ENCODE measurements at places on chromosomes 16 and 17.

DNA sequence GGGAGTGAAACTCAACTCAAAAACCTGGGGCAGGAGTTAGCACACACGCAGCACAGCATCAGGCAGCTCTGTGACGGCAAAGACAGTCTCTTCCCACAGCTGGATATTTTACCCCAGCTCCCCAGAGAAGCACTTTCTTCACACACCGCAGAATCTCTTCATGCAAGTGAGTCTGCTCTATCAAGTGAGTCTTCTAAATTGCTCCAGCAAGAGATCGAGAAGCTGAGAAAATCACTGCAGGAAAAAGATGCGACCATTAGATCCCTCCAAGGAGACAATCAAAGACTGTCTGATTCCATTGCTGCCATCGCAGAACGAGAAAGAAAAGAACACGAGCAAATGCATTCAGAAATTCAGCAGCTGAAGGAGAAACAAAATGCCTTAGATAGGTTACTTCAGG lies 16.9 kb upstream of the LCMT1 start:
- peaks cover 2% of the 10 kb centered on the region for H3K36me3 ChIP-seq
- no peak overlapping the region for H3K4me3 ChIP-seq
- H3K27me3 ChIP-seq = no peaks in the 10 kb centered on the region

DNA sequence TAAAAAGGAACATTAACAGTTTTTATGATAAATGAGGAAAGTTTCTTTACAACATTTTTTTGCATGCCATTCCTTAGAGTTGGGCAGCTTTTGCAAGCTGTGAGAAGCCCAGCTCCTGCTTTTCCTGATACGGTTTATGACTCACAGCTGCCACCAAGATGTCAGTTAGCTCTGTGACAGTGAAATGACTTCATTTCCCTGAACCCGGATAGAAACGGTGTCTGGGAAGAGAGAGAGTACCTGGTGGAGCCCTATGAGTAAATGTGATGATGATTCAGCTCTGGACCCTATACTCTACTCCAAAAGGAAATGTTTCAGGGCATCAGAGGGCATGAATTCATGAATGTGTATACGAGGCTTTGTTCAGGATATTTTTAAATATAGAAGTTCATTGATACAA lies 366.3 kb upstream of the HSBP1 start:
- H3K4me3 ChIP-seq = no peak overlapping the region
- H3K4me1 ChIP-seq = no peaks in the 10 kb centered on the region
- no peak for DNase-seq
- H3K36me3 ChIP-seq = no peaks in the 10 kb centered on the region
- H3K27ac ChIP-seq = no peak overlapping the region

- H3K36me3 ChIP-seq = no peaks in the 10 kb centered on the region
- H3K27ac ChIP-seq = no peak overlapping the region
- no peaks in the 10 kb centered on the region for H3K4me1 ChIP-seq
- no peak for DNase-seq
- peaks cover 7% of the 10 kb centered on the region for H3K27me3 ChIP-seq
- no peak overlapping the region for H3K4me3 ChIP-seq
Measured at GRCh38 chr16:28029387-28030002, 34.0 kb downstream of the GSG1L start.

DNA sequence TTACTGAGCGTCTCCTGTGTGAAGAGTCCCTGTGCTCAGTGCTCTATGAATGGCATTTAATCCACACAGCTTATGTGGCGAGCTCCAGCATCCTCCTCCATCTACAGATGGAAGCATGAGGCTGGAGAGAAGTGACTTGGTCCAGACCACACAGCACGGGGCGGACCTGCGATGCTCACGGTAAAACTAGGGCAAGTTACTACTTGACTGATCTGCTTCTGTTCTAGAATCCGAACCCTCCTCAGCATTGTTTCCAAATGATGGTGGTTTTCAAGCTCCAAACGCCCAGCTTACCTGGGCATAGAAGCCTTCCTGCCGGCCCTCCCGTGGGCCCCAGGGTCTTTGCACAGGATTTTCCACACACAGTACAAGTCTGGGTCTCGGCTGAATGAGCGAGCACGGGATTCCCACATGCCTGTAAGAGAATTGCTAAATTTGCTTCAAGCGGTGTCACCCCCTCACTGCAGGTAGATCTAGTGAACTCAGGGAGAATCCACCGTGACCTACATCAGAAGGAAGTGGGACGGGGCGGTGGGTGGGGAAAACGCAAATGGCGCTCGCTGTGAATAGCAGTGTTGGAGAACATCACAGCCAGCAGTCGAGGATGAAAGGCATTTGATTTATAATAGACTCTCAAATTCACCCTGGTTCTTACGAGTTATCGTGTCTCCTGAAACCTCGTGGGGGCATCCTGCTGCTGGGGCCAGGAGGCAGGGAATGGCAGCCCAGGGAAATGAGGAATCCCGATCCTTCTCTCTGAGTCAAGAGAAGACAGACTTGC lies 101.1 kb downstream of the CMIP start:
- H3K27ac ChIP-seq = no peak overlapping the region
- H3K36me3 ChIP-seq = no peaks in the 10 kb centered on the region

- H3K4me3 ChIP-seq = peak overlapping the region; percentile 80
- no peak for DNase-seq
- peaks cover 7% of the 10 kb centered on the region for H3K4me1 ChIP-seq
- H3K27ac ChIP-seq = no peak overlapping the region
- H3K36me3 ChIP-seq = no peaks in the 10 kb centered on the region
Measured at GRCh38 chr17:20157001-20157310, 147.8 kb downstream of the SPECC1 start.

- DNase-seq = no peak
- no peak overlapping the region for H3K4me3 ChIP-seq
- H3K27me3 ChIP-seq = no peaks in the 10 kb centered on the region
Measured at GRCh38 chr17:61248399-61248798, 151.2 kb upstream of the TBX2 start.

- H3K27ac ChIP-seq = no peak overlapping the region
- H3K36me3 ChIP-seq = no peaks in the 10 kb centered on the region
- H3K4me1 ChIP-seq = no peaks in the 10 kb centered on the region
- DNase-seq = no peak
Measured at GRCh38 chr17:66126231-66126630, 65.7 kb downstream of the CEP112 start.

DNA sequence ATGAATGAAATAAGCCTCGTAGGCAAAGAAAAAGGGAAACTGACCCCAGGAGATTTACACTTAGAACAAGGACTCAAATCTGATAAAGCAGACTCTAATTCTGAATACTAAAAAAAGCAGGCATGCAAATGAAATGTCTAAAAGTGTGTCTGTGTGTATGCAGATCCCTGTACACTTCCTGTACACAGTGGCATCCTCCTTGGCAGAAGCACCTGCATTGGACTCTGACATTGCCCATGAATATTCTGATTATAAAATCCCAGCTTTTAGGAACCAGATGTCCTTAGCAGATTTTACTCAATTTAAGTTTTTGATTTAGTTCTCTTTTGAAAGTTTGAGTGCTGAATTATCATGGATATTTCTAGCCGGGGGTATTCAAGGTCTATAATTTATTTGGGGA lies 306.0 kb upstream of the CDH8 start:
- H3K4me3 ChIP-seq = no peak overlapping the region
- no peaks in the 10 kb centered on the region for H3K4me1 ChIP-seq
- no peak for DNase-seq
- H3K27ac ChIP-seq = no peak overlapping the region
- no peaks in the 10 kb centered on the region for H3K36me3 ChIP-seq
- no peaks in the 10 kb centered on the region for H3K27me3 ChIP-seq

- peaks cover 57% of the 10 kb centered on the region for H3K4me1 ChIP-seq
- peaks cover 17% of the 10 kb centered on the region for H3K36me3 ChIP-seq
- peak; percentile 89 for DNase-seq
- H3K27ac ChIP-seq = peak overlapping the region; percentile 84
Measured at GRCh38 chr17:7561028-7561575, 617 bp upstream of the SENP3 start.

- H3K4me1 ChIP-seq = peaks cover 81% of the 10 kb centered on the region
- H3K36me3 ChIP-seq = peaks cover 26% of the 10 kb centered on the region
Measured at GRCh38 chr17:21036361-21036881, 6.4 kb downstream of the USP22 start.

DNA sequence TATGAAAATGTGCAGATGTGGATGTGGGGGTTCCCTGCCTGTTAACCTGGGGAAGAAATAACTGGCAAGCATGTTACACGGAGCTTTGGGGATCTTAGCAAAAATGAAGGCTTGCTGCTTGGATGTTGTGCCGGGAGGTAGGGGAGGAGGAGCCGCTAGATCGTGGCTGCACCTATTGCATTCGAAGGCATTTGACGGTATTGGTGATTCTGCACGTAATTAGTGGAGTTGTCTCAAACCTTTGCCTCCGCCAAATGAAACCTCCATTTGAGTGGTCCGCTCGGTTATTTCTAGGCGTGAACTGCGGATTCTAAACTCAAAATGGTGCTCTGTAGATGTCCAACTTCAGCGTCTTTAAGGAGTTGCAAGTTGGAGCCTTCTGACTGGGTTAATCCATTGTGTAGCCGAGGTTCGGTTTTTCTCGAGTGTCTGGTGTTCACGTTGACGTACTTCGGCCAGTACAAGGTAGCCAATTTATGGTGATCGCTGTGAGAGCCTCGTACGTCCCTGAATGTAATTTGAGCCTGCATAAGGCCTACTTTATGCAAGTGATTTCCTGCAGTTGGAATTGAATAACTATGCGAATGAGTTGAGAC lies 1.5 kb downstream of the TNRC6C start:
- H3K27ac ChIP-seq = peak overlapping the region; percentile 84
- H3K4me1 ChIP-seq = peaks cover 49% of the 10 kb centered on the region
- DNase-seq = peak; percentile 53

GRCh38 chr17:17362540-17362930 lies 59.4 kb downstream of the NT5M start:
- H3K27me3 ChIP-seq = no peaks in the 10 kb centered on the region
- H3K36me3 ChIP-seq = no peaks in the 10 kb centered on the region
- H3K27ac ChIP-seq = no peak overlapping the region
- no peak for DNase-seq

DNA sequence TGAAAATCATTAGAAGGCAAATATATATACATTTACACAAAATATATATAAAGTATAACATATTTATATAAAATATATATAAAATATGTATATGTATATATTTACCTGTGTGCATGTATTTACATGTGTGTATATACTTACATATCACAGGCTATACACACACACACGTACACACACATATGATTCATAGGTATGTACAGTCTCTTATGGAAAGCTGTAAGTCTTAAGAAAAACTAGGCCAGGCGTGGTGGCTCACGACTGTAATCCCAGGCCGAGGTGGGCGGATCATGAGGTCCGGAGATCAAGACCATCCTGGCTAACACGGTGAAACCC lies 14.7 kb downstream of the TOM1L2 start:
- H3K27ac ChIP-seq = peak overlapping the region; percentile 96
- H3K4me3 ChIP-seq = peak overlapping the region; percentile 15
- peaks cover 69% of the 10 kb centered on the region for H3K4me1 ChIP-seq
- H3K27me3 ChIP-seq = no peaks in the 10 kb centered on the region
- DNase-seq = no peak

GRCh38 chr17:5861246-5861645 lies 208.9 kb upstream of the WSCD1 start:
- no peak for DNase-seq
- H3K27ac ChIP-seq = no peak overlapping the region
- H3K4me1 ChIP-seq = no peaks in the 10 kb centered on the region

DNA sequence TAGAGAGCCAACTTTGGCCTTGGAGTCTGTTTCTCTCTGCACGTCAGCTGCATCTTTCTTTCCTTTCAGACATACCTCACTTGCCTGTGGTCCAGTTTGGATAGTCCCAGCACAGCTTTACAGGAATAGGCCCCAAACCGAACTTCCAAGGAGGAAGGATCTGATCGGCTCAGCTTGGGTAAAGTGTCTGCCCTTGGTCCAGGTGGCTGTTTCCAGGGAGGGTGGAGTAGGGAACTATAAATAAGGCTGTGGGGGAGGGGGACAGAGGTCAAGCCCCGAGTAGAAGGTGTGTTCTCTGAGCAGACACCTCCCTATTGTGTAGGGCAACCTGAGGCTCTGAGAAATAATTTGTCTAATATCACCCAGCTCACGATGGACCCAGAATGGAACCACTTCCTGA lies 29.2 kb upstream of the NKD1 start:
- no peak overlapping the region for H3K27ac ChIP-seq
- H3K27me3 ChIP-seq = no peaks in the 10 kb centered on the region
- no peak for DNase-seq

- H3K4me3 ChIP-seq = peak overlapping the region; percentile 93
- H3K27ac ChIP-seq = peak overlapping the region; percentile 73
- peaks cover 37% of the 10 kb centered on the region for H3K36me3 ChIP-seq
- peaks cover 39% of the 10 kb centered on the region for H3K4me1 ChIP-seq
- DNase-seq = no peak
- H3K27me3 ChIP-seq = peaks cover 25% of the 10 kb centered on the region
Measured at GRCh38 chr17:36949461-36949927, 740 bp downstream of the AATF start.

GRCh38 chr16:78376452-78376851 lies 277.0 kb downstream of the WWOX start:
- no peak for DNase-seq
- H3K27ac ChIP-seq = no peak overlapping the region
- no peaks in the 10 kb centered on the region for H3K36me3 ChIP-seq
- H3K4me1 ChIP-seq = no peaks in the 10 kb centered on the region

DNA sequence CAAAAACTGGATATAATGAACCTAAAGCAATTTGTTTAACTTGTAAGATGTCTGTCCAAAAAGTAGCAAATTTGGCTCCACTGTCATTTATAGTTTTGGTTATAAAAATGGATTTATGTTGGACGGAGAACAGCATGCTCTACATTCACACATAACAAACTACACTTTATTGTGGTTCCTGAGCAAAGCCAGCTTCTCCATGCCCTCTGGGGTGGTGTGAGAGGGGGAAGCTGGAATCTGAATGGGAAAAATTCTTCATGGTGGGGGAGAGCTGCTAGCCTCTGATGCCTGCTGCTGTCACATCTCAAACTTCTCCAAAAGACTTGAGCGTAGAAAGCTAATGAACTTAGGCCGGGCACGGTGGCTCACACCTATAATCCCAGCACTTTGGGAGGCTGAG lies 9.8 kb upstream of the METTL9 start:
- H3K27ac ChIP-seq = no peak overlapping the region
- no peak for DNase-seq
- no peaks in the 10 kb centered on the region for H3K4me1 ChIP-seq
- H3K27me3 ChIP-seq = no peaks in the 10 kb centered on the region
- no peaks in the 10 kb centered on the region for H3K36me3 ChIP-seq

Data from activated naive CD4-positive, alpha-beta T cell treated with anti-CD3 and anti-CD28 coated beads for 36 hours (primary cell).